ENCODE measurements at places on chromosomes 2 and 18. TPM values are rescaled to one million over a fixed set of nuclear protein-coding genes. Genes with fewer than 3 reads are reported as not detected.
A peak's percentile ranks its signal among the peaks of the same experiment; 100 is the strongest.

DNA sequence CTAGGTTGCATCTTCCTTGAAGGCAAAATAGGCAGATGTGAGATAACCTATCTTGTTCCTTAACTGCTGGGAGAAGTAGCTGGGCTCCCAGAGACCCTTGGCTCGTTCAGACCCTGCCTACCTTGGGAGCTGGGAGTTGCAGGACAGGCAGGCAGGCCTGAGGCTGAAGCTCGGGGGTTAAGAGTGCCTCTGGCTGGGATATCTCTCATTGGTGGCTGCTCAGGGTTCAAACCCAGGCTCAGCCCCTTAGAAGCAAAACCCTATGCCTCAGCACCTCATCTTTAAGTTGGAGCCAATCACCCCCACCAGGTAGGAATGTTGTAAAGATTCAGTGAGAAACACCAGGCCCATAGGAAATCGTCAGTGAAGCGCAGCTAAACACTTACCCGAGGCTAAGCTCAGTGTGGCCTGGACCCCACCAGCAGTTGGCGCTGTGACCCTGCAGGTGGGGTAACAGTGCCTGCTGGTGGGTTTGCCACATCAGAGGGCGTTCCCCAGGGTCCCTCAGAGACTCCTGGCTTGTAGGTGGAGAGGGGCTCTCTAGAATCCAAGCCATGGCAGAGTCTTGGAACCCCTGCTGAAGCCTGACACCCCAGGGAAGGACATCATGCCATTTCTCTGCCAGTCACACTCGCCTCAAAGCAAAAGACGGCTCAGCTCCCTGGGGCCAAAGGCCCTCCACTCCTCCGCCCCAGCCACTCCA is 54.6 kb upstream of the GPR17 start:
- H3K36me3 ChIP-seq, result no peaks in the 10 kb centered on the region
- DNase-seq, result peak; percentile 49
- H3K27ac ChIP-seq, result no peak overlapping the region

GRCh38 chr2:233369897-233370685 is 15.8 kb downstream of the DGKD start:
- no peak overlapping the region for H3K4me3 ChIP-seq
- no peaks in the 10 kb centered on the region for H3K27me3 ChIP-seq
- DNase-seq, result no peak
- H3K36me3 ChIP-seq, result no peaks in the 10 kb centered on the region
- peaks cover 10% of the 10 kb centered on the region for H3K4me1 ChIP-seq
- H3K27ac ChIP-seq, result no peak overlapping the region

GRCh38 chr2:12587228-12587627 is 129.5 kb upstream of the TRIB2 start:
- no peak for DNase-seq
- no peaks in the 10 kb centered on the region for H3K36me3 ChIP-seq
- H3K4me3 ChIP-seq, result no peak overlapping the region
- H3K27me3 ChIP-seq, result no peaks in the 10 kb centered on the region
- no peaks in the 10 kb centered on the region for H3K4me1 ChIP-seq
- H3K27ac ChIP-seq, result no peak overlapping the region

SOX11 gene
- total RNA-seq, result not detected

RNF138 gene
- total RNA-seq, result 15.7 TPM

DNA sequence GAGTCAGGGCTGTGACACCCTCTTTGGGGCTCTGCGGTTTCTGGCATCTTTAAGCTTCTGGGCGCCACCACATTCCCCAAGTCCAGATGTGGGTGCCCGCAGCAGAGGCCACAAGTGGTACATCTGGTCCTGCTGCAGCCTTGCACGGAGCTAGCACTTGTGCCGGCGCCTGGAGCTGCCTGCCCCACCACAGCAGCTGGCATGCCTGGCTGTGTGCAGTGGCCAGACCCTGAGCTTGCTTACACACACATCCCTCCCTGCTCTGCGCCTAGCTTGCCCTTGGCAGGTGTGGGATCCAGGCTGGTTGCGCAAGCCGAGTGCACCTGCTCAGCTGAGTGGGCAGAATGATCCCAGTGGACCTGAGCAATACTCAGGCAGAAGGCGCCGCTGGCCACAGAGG is 27.3 kb downstream of the SLC4A10 start:
- no peaks in the 10 kb centered on the region for H3K27me3 ChIP-seq
- H3K4me3 ChIP-seq, result no peak overlapping the region
- H3K27ac ChIP-seq, result no peak overlapping the region
- no peaks in the 10 kb centered on the region for H3K4me1 ChIP-seq

- no peaks in the 10 kb centered on the region for H3K27me3 ChIP-seq
- H3K36me3 ChIP-seq, result no peaks in the 10 kb centered on the region
- H3K4me3 ChIP-seq, result no peak overlapping the region
These were observed 7.4 kb downstream of the HDAC4 start for GRCh38 chr2:239393388-239393940.

DNA sequence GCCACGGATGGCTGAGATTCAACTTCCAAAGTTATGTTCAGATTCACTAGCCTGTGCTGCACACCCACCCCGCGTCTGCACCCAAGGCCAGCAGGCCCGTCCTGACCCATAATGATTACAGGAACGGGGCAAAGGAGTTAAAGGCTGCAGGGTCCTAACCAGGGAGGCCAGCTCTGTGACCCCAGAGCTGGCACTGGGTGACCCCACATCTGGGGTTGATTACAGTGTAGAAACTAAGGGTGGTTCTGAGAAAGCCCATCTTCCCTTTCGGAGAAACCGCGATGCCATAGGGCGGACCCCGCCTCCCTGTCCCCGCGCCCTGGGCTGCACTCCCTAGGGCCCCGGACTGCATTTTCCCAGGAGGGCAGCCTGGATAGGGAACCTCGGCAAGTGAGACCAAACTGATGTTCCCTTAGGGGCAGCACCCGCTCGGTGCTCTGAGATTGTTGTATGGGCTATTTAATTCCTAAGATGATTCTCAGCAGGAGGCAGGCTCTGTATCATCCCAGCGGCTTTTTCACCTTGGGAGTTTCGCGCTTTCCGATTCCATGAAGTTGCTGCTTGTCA is 2.2 kb upstream of the GPR148 start:
- H3K4me1 ChIP-seq, result peaks cover 20% of the 10 kb centered on the region
- H3K27ac ChIP-seq, result no peak overlapping the region
- no peaks in the 10 kb centered on the region for H3K36me3 ChIP-seq
- H3K4me3 ChIP-seq, result peak overlapping the region; percentile 51
- no peak for DNase-seq

BCL11A gene
- total RNA-seq, result 48.4 TPM

GRCh38 chr2:237524631-237525030 is 37.6 kb downstream of the MLPH start:
- H3K27ac ChIP-seq, result no peak overlapping the region
- no peaks in the 10 kb centered on the region for H3K36me3 ChIP-seq
- no peak for DNase-seq
- H3K4me1 ChIP-seq, result no peaks in the 10 kb centered on the region

- no peak overlapping the region for H3K27ac ChIP-seq
- no peak for DNase-seq
- H3K4me3 ChIP-seq, result no peak overlapping the region
- no peaks in the 10 kb centered on the region for H3K4me1 ChIP-seq
- H3K36me3 ChIP-seq, result no peaks in the 10 kb centered on the region
These were observed 20.1 kb downstream of the SFT2D3 start for GRCh38 chr2:127721311-127721977.

ME2 gene
- total RNA-seq, result 32.2 TPM

DNA sequence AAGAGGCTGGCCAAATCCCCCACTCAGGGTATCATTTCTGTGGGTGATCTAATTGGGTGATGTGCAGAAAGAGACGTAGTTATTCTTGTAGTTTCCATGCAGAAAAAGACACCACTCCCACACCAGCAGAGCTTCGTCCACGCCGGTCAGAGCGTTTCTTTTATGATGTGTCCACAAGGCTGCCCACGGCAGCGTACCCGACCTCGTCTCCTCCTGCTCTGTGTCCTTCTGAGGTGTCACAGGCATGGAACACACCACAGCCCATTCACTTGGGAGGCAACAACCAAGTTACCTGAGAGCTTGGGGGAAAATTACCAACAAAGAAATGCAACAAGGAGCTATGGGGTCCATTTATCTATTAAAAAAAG is 131.3 kb downstream of the PXDN start:
- no peak for DNase-seq
- H3K27ac ChIP-seq, result no peak overlapping the region
- no peaks in the 10 kb centered on the region for H3K4me1 ChIP-seq
- H3K4me3 ChIP-seq, result no peak overlapping the region
- H3K36me3 ChIP-seq, result no peaks in the 10 kb centered on the region

- DNase-seq, result no peak
- no peaks in the 10 kb centered on the region for H3K27me3 ChIP-seq
- no peak overlapping the region for H3K4me3 ChIP-seq
These were observed 21.3 kb upstream of the PIK3C3 start for GRCh38 chr18:41933778-41934177.

GRCh38 chr2:70552501-70553333 is 909 bp downstream of the TGFA start:
- H3K27ac ChIP-seq, result peak overlapping the region; percentile 49
- peak overlapping the region; percentile 51 for H3K4me3 ChIP-seq
- peaks cover 24% of the 10 kb centered on the region for H3K4me1 ChIP-seq

DNA sequence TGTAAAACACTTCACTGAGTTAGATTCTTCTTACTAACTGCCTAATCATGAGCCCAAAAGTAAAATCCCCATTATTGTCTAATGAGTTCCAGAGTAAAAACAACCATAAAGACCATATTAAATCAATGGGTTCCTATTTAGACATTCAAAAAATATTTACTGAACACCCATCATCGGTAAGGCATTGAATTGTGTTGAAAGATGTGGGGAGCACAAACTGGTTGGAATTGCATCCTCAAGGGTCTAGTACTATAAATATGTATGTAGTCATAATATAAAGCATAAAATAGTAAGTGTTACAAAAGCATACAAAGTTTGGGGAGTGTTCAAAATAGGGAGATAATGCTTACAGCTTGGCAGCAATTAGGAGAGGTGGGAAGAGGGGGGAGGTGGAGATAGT is 3.0 kb upstream of the MARCHF4 start:
- peaks cover 13% of the 10 kb centered on the region for H3K4me1 ChIP-seq
- DNase-seq, result no peak
- no peak overlapping the region for H3K27ac ChIP-seq
- H3K27me3 ChIP-seq, result peaks cover 8% of the 10 kb centered on the region

- H3K27me3 ChIP-seq, result no peaks in the 10 kb centered on the region
- H3K36me3 ChIP-seq, result no peaks in the 10 kb centered on the region
- H3K4me3 ChIP-seq, result no peak overlapping the region
- H3K27ac ChIP-seq, result no peak overlapping the region
- no peak for DNase-seq
- no peaks in the 10 kb centered on the region for H3K4me1 ChIP-seq
These were observed 41.5 kb upstream of the MC4R start for GRCh38 chr18:60413944-60414547.

- no peaks in the 10 kb centered on the region for H3K27me3 ChIP-seq
- peak overlapping the region; percentile 53 for H3K27ac ChIP-seq
- H3K36me3 ChIP-seq, result no peaks in the 10 kb centered on the region
These were observed 210.1 kb downstream of the NDUFA10 start for GRCh38 chr2:239814861-239815601.

DNA sequence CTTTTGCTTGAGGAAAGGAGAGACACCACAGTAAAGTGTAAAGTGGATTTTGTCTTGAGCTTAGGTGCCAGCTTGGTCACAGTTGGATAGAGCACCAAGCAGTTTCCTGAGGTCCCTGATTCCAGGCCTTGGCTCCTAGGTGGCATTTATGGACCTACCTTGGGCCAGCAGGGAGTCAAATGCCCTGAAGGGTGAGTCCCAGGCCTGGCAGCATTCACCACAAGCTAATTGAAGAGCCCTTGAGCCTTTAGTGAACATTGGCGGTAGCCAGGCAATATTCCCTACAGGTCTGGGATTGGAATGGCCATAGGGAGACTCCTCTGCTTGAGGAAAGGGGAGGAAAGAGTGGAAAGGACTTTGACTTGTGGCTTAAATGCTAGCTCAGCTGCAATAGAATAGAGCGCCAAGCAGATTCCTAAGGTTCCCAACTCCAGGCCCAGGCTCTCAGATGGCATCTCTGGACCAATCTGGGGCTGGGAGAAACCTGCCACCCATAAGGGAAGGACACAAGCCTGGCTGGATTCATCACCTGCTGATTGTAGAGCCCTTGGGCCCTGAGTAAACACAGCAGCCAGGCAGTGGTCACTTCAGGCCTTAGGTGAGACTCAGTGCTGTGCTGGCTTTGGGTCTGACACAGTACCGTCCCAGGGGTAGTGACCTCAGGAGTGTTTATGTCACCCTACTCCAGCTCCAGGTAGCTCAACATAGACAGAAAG is 137.5 kb upstream of the OTOS start:
- no peak for DNase-seq
- no peak overlapping the region for H3K27ac ChIP-seq
- no peaks in the 10 kb centered on the region for H3K27me3 ChIP-seq
- no peaks in the 10 kb centered on the region for H3K36me3 ChIP-seq
- no peaks in the 10 kb centered on the region for H3K4me1 ChIP-seq
- no peak overlapping the region for H3K4me3 ChIP-seq

ARHGEF4 gene
- total RNA-seq, result 116 TPM

DNA sequence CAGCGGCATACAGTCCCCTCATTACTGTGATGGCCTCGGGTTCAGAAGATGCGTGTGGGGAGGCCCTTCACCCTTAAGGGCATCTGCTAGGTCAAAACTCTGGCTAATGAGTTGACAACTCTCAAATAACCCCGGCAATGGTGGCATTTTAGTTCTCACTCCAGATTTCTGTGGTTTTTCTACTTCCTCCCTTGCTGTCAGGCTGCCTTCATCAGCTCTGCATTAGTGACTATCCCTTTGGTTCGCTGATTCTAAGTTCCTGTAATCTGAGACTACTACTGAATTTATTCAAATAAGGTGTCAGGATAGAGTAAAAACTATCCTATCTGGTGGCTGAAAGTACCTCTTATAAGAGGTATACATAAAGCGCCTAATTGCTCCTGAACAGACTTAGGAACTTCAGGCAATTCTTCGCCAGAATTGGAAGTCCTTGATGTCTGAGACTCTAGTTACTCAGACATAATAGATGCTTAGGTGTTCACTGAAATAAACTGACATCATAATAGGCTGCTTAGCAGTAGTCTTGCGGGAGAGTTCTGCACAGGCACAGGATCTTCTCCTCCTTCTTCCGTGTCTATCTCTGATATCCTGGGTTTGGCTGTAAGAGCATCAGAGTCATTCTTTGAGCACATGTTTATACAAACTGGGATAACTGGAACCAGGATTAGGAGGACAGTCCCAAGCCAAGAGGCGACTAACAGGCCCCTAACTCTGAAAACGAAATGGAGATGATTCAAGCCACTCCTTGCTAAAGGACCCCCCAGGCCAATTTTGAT is 194.5 kb downstream of the DNER start:
- no peaks in the 10 kb centered on the region for H3K4me1 ChIP-seq
- DNase-seq, result no peak
- H3K36me3 ChIP-seq, result no peaks in the 10 kb centered on the region
- no peaks in the 10 kb centered on the region for H3K27me3 ChIP-seq
- no peak overlapping the region for H3K27ac ChIP-seq

GRCh38 chr2:38700881-38701458 is 35.1 kb downstream of the GALM start:
- no peak overlapping the region for H3K4me3 ChIP-seq
- no peaks in the 10 kb centered on the region for H3K27me3 ChIP-seq
- H3K36me3 ChIP-seq, result no peaks in the 10 kb centered on the region

NLRC4 gene
- 0.74 TPM for total RNA-seq

DNA sequence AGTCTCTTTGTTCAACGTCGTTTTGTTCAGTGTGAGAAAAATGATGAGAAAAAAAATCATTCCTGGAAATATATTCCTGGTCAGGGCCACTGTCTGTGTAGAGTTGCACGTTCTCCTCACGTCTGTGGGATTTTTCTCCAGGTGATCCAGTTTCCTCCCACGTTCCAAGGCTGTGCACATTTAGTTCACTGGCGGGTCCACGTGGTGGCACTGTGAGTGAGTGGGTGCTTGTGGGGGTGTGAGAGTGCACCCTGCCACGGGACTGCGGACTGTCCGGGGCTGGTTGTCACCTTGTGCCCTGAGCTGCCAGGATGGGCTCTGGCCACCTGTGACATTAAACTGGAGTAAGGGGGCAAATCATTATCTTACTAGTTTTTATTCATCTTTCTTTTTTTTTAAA is 30.3 kb upstream of the ACYP2 start:
- H3K4me1 ChIP-seq, result no peaks in the 10 kb centered on the region
- no peaks in the 10 kb centered on the region for H3K27me3 ChIP-seq
- H3K27ac ChIP-seq, result no peak overlapping the region
- DNase-seq, result no peak
- H3K4me3 ChIP-seq, result no peak overlapping the region
- no peaks in the 10 kb centered on the region for H3K36me3 ChIP-seq

Data from vagina (tissue), 2 donors.